NCI-H2081 treated with DMSO at 0.1 percent for 48 hours (cell line): ENCODE measurements at places on chromosomes 3 and 15.

DNA sequence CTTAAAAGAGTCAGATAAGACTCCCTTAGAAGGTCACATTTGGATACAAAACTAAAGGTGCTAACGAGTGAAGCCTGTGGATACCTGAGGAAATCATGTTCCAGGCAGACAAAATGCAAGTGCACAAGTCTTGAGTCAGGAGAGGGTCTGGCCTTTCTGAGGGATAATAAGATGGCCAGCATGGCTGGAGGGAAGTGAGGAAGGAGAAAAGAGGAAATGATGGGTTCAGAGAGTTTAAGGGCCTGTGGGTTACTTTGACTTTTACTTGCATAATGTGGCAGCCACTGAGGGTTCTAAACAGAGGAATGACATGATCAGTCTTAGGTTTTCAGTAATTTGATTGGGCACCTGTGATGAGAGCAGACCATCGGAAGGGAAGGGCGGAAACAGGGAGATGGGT lies 3.5 kb upstream of the ROPN1B start:
- no peak for DNase-seq

GRCh38 chr15:98827217-98827616 lies 178.9 kb downstream of the IGF1R start:
- no peak for DNase-seq

GRCh38 chr3:82495655-82496054 lies 734.2 kb upstream of the GBE1 start:
- no peak for DNase-seq

- DNase-seq: no peak
Measured at GRCh38 chr3:148477375-148477774, 220.3 kb upstream of the AGTR1 start.

DNA sequence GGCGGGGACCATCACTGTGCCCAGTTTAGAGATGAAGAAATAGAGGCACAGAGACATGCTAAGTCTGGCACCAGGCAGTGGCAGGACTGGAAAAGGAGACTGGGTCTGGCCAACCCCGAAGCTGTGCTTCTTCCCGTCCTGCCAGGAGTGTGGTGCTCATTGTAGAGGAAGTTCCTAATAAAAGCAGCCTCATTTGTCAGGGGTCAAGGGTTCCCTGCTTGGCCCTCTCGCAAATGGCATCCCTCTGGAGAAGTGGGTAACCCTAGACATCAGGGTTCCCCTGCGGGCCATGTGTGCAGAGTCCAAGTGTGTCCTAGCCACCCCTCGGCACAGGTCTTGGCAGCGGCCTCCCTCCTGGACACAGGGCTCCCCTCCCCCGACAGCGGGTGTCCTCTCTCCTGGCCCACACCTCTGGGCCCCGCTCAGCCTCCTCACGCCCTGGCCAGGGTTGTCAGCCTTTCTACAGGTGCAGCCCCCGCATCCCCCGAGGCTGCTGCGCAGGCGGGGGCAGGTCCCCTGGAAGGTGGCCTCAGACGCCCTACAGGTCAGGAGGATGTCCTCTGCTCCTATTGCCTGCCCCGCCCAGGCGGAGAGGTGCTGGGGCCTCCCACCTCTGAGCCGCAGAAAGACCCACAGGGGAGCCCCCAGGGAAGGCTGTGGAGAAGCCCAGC lies 61.8 kb upstream of the PRR20G start:
- no peak for DNase-seq

- DNase-seq: no peak
Measured at GRCh38 chr3:171455603-171456550, 4.3 kb downstream of the TNIK start.

DNA sequence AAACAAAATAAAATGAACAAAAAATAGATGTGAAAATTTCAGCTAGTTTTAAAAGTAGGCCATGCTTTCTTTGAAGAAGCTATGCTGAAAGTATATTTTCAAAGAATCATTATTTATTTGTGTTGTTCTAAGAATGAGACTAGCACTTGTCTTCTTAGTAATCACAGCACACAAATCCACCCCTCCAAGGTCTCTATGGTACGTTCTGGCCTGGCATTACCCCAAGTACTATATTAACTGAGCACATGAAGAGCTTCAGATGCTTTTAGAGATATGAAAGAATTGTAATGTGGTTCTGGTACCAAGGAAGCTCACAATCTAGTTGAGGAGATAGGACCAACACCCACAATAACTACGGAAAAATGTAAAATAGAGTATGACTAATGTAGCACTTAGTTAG lies 416.5 kb downstream of the PLCL2 start:
- DNase-seq: no peak

DNA sequence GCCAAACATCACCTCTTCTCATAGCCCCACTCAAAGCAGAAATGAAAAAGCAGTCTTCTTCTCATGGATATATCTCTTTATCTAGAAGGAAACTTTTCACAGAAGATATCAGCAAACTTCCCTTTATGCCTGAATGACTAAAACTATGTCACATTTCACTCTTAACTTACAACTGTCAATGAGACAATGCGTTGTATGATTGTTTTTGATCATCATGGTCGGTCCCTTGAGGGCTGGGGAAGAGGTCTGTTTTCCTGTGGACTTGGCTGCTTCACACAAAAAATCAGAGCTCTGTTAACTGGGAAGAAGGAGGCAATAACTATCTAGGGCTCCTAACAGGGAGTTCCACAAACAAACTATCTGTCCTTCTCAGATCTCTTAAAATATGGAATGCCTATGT lies 5.1 kb downstream of the NLGN1 start:
- no peak for DNase-seq

- DNase-seq: no peak
Measured at GRCh38 chr3:35137612-35138011, 501.7 kb upstream of the ARPP21 start.

DNA sequence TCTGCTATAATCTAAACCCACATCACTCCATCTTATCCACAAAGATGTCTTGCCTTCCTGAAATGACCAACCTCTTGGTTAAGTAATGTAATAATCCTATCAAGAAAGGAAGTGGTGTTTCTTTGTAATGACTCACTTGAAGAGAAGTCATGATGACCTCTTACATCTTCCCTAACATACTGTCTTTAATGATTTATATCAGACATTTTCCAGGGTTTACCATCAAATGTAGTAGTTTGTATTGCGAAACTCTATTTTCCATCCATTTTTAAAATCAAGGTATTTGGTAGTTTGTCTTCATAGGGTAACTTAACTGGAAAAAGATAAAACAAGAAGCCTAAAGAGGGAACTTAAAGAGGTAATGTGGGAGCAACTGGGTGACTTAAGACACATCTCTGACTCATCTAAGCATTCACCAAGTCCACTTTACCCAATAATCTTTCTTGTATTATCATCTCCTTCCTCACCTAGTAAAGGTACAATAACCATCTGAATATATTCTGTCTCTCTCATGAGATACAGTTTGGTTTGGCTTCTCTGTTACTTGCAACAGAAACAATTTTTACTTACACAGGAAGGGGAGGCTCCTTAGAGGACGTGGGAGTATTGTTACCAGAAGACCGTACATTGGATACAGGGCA lies 5.7 kb upstream of the MAPK6 start:
- no peak for DNase-seq

DNA sequence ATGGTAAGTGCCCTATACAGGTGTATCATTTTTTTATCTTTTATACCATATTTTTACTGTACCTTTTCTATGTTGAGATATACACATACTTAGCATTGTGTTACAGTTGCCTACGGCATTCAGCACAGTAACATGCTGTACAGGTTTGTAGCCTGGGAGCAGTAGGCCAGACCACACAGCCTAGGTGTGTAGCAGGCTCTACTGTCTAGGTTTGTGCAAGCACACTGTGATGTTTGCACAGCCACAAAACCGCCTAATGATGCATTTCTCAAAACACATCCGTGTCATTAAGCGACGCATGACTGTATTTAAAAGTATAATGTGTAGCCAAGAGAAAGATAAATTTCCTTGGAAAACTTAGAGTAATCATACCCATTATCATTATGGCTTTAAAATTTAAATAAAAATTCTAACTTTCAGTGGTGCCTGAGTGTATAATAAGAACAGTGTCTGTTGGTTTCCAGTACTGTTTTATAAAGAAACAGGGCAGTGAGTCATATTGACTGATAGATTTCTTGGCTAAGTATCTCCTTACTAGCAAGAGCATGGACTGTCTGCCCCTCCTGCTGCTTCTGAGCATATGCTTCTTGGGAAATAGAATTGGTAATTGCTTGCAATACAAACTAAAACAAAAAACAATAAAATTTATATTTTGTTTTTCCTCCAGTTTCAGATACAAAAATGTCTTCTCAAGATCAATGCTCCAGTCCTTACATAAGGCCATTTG lies 18.3 kb downstream of the CALML4 start:
- DNase-seq: no peak

GRCh38 chr3:126134219-126134975 lies 46.0 kb downstream of the ALDH1L1 start:
- DNase-seq: peak; percentile 16

- no peak for DNase-seq
Measured at GRCh38 chr3:42387802-42388651, 22.4 kb downstream of the LYZL4 start.

- no peak for DNase-seq
Measured at GRCh38 chr15:51212909-51213308, 118.2 kb upstream of the TNFAIP8L3 start.

DNA sequence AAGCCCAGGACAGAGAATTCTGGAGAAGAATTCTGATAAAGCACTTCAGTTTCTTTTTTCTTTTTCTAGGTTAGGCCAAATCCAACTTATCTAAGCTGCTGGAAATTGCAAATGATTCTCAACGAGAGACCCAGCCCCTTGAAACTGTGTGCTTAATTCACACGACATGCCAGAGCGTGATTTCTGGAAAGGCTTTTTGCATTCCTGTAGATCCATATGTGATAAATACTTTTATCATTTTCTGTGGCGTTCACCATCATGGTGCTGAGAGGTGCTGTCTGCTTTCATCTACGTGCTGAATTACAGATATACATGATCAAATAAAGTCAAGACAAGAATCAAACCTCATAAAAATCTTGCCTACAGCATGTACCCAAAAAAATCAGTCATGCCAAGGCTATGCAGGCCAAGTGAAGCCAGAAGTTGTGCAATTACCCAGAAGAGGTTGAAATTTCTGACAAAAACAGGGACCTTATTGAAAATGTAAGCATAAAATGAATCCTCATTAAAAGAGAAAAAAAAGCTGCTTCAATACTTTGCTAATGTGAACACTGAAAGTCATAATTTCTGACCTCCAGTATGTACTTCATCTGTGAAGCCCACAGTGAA lies 10.8 kb upstream of the MEF2A start:
- DNase-seq: no peak

- no peak for DNase-seq
Measured at GRCh38 chr15:44706946-44707636, 4.0 kb downstream of the PATL2 start.

DNA sequence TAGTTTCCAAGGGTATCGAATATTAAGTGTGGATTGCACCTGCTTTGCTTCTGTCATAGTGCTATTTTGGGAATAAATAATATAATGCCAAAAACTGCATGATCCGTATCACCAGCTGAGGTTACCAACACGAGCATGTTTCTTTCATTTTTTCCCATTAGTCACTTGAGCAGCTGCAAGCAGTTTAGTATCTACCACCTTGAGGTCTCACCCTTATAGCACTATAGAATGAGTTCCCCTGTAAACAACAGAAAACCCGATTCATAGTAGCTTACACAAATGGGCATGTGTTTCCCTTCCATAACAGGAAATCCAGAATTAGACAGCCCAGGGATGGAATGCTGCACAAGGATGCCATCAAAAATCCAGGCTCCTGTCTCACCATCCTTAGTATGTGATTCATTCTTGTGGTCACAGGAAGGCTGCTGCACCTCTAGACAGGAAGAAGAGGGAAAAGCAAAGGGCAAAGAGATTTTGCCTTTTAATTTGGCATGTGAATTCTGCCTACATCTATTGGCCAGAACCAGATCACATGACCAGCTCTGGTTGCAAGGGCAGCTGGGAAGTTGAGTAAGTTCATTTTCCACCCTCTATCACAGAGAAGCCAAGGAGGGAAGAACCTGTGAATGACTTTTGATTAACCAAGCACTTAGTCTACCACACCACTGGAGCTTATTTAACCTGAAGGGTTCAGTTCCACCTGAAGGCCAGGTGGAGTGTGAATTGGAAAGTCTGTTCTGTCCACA lies 91.3 kb upstream of the SLC25A36 start:
- no peak for DNase-seq

- DNase-seq: no peak
Measured at GRCh38 chr15:83200162-83200561, 7.5 kb downstream of the HDGFL3 start.

GRCh38 chr15:98628216-98628615 lies 20.1 kb upstream of the IGF1R start:
- no peak for DNase-seq

GRCh38 chr3:65938676-65939075 lies 100.0 kb downstream of the MAGI1 start:
- no peak for DNase-seq

- DNase-seq: peak; percentile 40
Measured at GRCh38 chr15:43285609-43286037, 18.9 kb upstream of the TGM5 start.

DNA sequence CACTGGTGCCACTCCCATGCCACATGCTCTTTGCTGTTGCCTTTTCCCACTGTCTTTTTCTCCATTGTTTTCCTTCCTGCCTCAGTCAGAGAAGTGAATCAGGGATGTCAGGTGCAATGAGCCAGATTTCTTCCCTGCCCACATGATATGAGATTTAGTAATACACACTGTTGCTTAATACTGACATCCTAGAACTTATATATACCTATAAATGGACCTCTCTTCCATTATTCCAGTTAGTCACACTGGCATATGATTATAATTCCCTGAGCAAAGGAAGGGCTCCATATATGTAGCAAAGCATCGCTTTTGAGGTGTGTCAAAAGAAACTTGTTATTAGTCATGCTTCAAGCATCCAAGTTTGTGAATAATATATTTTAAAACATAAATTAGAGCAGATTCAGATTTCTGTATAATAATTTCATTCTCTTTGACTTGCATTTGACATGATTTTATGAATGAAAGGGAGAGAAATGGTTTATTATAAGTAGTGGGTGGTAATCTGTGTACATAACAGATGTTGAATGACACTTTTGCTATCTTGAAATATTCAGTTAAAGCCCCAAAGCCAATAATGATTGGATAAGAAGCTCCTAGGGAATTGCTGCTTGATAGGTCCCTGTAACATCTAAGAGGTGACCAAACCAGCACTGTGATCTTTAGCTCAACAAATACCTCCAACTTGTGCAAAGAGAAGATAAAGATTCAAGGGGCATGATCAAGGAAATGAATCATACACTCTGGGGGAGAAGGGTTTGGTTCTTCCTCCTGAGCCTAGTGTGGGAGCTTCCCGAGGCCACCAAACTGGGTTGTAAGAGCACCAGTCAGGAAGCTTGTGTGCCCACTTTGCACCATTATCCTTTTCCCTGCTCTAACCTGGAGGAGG lies 48.6 kb downstream of the CHST2 start:
- DNase-seq: no peak

- no peak for DNase-seq
Measured at GRCh38 chr3:90040554-90040953, 933.1 kb downstream of the EPHA3 start.

GRCh38 chr15:46088486-46089445 lies 453.9 kb downstream of the SQOR start:
- no peak for DNase-seq

GRCh38 chr3:195207731-195208130 lies 63.2 kb downstream of the XXYLT1 start:
- DNase-seq: no peak
